ENCODE measurements at places on chromosomes 16 and 17.
A peak's percentile ranks its signal among the peaks of the same experiment; 100 is the strongest.

- DNase-seq = no peak
These were observed 19.9 kb downstream of the GJD3 start for GRCh38 chr17:40344421-40345160.

- no peak for DNase-seq
These were observed 52.8 kb downstream of the ABR start for GRCh38 chr17:1126801-1127550.

DNA sequence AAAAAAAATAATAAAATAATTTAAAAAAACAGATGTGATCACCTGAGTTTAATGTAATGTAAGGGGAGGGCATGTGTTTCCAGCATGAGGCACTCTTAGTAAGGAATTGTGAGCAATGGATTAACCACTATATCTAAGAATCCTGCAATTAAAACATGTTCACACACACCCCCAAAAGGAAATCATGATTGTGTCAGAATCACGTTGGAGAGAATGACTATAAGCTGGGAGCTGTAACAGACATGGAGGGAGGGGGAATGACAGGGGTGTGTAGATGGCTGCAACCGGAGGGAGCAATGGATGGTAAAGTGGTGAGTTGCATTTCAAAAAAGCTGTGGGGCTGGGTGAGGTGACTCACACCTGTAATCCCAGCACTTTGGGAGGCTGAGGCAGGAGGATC, 13.6 kb upstream of the CCL22 start:
- DNase-seq = no peak

- no peak for DNase-seq
These were observed 107.2 kb upstream of the DYNLRB2 start for GRCh38 chr16:80433623-80434022.

GRCh38 chr16:11151885-11152629, 103.9 kb downstream of the SOCS1 start:
- DNase-seq = no peak

- no peak for DNase-seq
These were observed 149.2 kb downstream of the NPIPB5 start for GRCh38 chr16:22659933-22660332.

GRCh38 chr17:58630883-58631522, 60.8 kb downstream of the TEX14 start:
- peak; percentile 68 for DNase-seq

DNA sequence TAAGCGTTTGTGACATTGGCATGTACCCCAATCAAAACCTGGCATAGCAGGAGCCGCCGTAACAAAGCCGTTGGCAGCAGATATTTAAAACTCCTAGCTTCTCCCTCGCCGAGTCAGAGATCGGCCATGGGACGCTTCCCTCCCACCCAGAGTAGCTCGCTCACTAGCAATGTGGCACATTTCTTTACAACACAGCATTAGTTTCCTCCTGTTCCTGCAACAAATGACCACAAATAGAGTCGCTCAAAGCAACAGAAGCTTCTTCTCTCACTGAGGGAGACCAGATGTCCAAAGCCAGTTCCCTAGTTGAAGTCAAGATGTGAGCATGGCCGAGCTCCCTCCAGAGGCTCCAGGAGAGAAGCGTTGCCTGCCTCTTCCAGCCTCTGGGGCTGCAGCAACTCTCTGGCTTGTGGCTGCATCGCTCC, 106.7 kb downstream of the RBFOX3 start:
- no peak for DNase-seq

Measured in stimulated activated CD4-positive, alpha-beta T cell treated with anti-CD3 and anti-CD28 coated beads, Interleukin-2, amount 100 ng/mL, for 24 hours (primary cell).